ENCODE measurements at places on chromosomes 2 and 18. TPM values are rescaled to one million over a fixed set of nuclear protein-coding genes. Genes with fewer than 3 reads are reported as not detected.

The UGT1A6 gene
- total RNA-seq = not detected

The ZNF385B gene
- total RNA-seq = 6.7 TPM

The SKA1 gene
- total RNA-seq = 0.13 TPM

The MLPH gene
- 15.7 TPM for total RNA-seq

The SCN7A gene
- 13.0 TPM for total RNA-seq

The MAP4K3 gene
- 40.0 TPM for total RNA-seq

The COPS9 gene
- 149 TPM for total RNA-seq

The AFG3L2 gene
- total RNA-seq = 110 TPM

The UGT1A10 gene
- not detected for total RNA-seq

The PCBP1 gene
- 223 TPM for total RNA-seq

The TMEM247 gene
- total RNA-seq = not detected

The SLC5A7 gene
- not detected for total RNA-seq

The PTPRN gene
- total RNA-seq = 0.97 TPM

The ZAP70 gene
- 1.2 TPM for total RNA-seq

The MRPS5 gene
- 69.4 TPM for total RNA-seq

The NT5C1B gene
- total RNA-seq = not detected

The DNAJC5G gene
- 1.6 TPM for total RNA-seq

The ATP6V1C2 gene
- total RNA-seq = 0.24 TPM

The CCDC141 gene
- total RNA-seq = 162 TPM

The RBKS gene
- total RNA-seq = 3.9 TPM

The EPB41L3 gene
- 14.0 TPM for total RNA-seq

The STARD6 gene
- total RNA-seq = not detected

The CSRNP3 gene
- total RNA-seq = 2.9 TPM

The MYO5B gene
- 5.2 TPM for total RNA-seq

The MAP3K19 gene
- total RNA-seq = not detected

The PDE1A gene
- total RNA-seq = 9.6 TPM

The NPPC gene
- total RNA-seq = 0.30 TPM

The CPS1 gene
- total RNA-seq = 2.9 TPM

The SUPT7L gene
- 25.4 TPM for total RNA-seq

The NT5DC4 gene
- total RNA-seq = not detected

The PRSS56 gene
- not detected for total RNA-seq

The TNFAIP6 gene
- 4.9 TPM for total RNA-seq

The C2orf80 gene
- not detected for total RNA-seq

The GCG gene
- not detected for total RNA-seq

The PARD6G gene
- total RNA-seq = 1.3 TPM
